ENCODE measurements at places on chromosomes 6 and 20.

- no peak for DNase-seq
These were observed 6.4 kb upstream of the MDGA1 start for GRCh38 chr6:37704066-37704465.

DNA sequence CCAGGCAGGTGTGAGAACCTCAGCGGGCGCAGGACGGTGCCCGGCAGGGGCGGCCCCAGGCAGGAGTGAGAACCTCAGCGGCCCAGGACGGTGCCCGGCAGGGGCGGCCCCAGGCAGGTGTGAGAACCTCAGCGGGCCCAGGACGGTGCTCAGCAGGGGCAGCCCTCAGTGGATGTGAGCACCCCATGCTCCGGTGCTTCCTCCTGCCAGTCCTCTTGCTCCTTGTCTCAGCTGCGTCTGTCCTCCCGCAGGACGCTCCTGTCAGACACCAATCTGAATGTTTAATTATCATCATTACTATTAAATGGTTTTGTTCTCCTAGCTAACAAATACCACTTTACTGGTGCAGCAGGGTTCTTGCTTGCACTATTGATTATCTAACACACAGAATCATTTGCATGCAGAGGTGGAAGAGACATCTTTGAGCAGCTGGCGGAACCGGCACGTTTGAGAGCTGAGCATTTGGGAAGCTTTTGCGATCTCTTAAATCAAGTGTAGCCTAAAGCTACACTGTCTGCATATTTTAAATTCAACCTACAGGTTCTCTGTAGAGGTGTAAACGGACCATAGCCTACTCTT is 39.4 kb upstream of the DACT2 start:
- no peak for DNase-seq

- DNase-seq, result no peak
These were observed 54.8 kb upstream of the CCDC167 start for GRCh38 chr6:37554480-37554819.

DNA sequence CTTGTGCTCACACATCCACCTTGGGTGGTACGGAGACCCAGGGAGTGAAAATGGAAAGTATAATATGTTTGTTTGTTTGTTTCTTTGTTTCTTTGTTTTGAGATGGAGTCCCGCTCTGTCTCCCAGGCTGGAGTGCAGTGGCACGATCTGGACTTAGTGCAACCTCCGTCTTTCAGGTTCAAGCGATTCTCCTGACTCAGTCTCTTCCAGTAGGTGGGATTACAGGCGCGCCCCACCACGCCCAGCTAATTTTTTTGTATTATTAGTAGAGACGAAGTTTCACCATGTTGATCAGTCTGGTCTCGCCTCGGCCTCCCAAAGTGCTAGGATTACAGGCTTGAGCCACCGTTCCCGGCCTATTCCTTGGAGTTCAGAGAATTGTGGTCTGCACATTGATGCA is 115.4 kb downstream of the TRIM27 start:
- no peak for DNase-seq

DNA sequence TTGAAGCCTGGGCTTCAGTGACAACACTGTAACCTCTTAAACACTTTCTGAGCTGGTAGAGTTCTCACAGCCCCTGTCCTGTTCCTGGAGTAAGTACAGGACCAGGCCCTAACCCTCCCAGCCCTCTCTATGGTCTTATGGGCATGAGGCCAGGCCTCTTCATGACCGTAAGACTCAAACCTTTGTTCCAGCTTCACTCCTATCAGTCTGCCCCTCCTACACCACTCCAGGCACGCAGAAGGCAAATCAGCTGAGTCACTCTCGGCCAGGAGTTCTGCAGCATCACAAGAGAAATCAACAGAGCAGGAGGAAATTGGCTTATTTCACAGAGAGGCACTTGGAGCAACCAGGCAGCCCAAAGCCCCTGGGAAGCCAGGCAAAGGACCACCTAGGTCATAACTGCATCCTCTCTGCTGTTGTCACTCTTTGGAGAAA is 25.3 kb upstream of the CHD6 start:
- DNase-seq, result no peak

GRCh38 chr6:142444881-142445301 is 143.1 kb downstream of the ADGRG6 start:
- DNase-seq, result no peak

DNA sequence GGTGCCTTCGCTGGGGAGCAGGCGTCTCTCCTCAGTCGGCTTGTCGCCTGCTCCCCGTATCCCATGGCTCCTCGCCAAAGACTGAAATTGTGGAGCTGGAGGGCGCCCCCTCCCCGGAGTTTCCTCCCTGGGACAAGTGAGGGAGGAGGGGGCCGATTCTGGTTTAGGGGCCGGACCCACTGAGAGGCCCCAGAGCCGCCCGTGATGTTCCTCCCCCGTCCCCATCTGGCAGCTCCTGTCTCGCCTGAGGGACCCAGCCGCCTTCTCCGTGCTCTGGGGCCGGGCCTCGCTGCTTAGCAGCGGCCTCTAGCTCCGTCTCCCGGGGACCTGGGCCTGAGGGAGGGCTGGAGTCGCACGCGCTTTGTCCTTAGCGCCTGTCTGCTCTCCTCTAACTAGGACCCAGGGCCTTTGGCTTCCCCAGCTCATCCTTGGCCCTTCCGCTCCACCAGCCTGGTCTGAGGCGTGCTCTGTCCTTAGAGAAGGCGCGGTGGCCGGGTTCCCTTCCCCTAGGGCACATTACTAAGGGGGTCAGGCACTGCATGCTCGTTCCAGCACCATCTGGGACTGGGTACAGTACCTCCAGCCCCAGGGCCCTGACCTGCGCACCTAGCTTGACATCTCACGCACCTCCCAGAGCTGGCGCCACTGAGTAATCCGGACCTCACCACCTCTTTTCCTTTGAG is 29.7 kb downstream of the SLC12A5 start:
- DNase-seq, result no peak

DNA sequence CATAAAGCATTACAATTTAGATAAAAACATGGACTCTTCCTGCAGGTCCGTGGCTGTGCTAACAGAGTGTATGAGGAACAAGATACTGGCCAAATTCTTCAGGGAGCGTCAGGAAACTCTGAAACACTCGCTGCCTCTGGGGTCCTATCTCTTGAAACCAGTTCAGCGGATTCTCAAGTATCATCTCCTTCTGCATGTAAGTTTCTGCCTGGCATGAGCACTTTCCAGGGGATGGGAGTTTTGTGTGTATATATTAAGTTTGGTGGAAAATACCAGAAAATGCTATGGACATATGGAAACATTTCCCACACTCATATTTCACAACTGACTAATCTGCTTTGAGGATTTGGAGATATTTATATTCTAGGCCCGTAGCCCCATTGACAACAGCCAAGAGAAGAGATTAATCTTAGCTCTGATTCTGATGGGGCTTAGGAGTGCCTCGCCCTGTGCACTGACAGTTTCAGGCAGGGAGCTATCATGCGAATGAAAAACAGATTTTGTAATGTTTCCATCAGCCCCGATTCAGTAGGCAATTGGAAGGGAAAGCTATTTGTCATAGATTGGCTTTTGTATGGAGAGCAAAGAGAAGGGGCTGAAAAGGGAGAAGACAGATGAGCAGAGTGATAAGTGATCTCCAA is 64.7 kb upstream of the MTHFD1L start:
- no peak for DNase-seq

- no peak for DNase-seq
These were observed 19.1 kb downstream of the TAB2 start for GRCh38 chr6:149336609-149336928.

DNA sequence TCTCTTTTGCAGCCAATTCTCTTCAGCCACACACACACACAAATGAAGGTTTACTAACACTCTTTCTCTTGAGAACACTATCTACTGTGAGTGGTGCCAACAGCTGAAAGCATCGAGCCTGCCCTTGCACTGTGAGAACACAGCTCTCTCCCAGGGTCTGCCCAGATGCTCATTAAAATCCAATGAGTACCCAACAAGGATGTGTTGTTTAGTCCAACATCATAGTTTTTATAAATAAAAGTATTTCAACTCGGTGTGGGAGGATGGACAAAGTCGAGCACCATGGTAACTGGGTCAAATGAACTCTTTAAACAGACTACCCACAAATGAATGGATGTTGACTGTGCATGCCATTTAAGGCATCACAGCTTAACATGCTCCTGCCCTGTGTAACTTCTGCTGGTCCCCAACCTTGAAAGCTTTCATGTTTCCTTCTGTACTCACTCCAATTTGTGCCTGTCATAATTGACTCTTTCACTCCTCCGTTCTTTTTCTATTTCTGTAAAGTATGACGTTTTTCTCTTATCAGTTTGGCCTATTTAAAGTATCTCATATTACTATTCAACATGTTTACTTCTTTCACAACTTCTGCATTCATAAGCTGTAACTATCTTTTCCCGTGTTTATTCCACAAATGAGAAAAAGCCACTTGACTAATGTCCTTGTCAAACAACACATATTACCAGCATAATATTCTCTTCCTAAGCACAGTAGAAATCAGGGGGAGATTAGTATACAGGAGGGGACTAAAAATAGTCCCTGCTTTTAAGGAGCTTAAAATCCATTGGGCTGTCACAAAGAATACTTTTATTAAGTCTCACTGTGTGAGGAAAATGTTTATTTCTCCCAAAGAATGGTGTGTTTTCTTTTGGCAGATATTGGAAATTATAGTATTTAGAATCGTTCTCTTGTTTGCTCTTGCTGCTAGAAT is 215.4 kb downstream of the RFPL4B start:
- DNase-seq, result no peak

DNA sequence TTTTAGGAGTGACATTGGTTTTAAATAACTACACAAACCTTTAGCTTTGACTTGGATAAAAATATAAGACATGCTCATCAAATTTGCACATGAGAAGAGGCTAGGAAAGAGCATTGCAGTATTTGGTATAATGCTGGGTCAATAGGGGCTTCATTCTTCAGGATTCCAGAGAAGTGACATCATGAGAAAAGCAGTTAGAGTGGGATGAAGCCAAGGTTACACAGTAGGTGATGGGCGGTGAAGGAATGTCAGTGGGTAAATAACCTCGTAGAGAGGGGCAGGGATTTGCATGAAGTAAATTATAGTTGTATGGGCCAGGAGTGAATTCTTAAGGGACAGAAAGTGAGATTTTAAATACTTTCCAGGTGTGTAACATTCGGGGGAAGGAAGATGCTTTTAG is 216.2 kb downstream of the RFPL4B start:
- DNase-seq, result no peak

DNA sequence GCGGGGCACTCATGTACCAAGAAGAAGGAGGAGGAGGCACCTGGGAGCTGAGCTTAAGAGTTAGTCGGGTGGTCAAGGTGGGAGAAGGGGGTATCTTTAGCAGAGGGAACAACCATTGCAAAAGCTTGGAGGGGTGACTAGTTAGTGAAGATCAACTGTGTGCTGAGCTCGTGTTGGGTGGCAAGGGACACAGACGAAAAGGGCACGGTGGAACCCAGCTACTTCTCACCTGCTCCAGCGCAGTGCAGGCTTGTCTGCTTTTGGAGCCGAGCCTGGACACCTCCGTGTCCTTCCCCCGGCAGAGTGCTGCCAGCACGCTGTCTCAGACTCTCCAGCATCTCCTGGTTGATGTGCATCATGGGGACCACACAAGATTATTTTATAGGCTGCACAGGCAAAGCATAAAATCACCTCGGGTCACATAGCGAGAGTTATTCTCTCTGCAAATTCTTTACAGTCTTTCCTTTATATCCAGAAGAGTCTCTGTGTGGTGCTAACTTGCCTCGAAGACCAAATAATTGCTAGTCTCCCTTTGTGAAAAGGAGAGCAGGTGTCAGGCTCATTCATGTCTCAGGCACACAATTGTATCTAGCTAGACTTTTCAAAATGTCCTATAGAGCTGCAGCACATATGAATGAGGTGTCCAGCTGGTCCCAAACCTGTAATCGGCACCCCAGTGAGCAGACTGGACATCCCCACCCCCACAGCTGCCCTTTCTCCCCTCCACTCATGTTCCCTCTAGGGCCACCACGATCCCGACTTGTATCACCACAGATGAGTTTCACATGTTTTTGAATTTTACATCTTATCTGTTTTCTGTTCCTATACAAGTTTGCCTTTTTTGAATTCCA is 123.4 kb downstream of the CEBPB start:
- no peak for DNase-seq

DNA sequence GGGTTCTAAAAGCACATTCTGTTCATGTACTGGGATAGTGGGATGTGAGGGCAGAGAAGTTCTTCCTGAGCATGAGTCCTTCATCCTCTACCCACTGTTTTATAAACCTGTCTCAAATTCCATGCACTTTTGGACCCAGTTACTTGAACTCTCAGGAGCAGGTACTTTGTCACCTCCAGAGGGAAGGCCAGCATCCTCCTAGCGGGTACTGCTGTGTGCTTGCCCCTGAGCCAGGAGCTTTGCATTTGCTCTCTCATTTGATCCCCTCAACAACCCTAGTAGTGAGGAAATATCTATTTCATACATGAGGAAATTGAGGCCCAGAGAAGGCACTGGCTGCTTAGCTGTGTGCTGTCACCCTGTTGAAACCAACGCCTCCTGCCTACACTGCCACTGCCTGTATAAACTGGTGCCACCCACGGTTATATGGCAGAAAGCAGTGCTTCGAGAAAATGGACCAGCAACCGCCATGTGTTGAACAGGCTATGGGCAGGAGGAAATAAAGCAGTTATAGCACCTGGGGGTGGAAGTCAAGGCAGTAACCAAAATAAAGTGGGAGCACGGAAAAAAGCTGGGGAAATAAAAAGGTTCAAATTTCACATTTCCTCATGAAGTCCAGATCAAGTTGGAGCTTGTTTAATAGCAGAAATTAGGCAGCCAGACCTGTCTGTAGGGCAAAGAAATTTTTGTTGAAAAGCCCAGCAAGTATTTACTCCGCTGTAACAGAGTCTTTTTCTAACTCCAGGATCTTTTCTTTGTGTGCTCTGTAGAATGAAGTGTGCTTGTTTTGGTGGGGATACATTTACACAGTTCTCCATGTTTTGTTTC is 38.0 kb downstream of the KLHL31 start:
- no peak for DNase-seq

DNA sequence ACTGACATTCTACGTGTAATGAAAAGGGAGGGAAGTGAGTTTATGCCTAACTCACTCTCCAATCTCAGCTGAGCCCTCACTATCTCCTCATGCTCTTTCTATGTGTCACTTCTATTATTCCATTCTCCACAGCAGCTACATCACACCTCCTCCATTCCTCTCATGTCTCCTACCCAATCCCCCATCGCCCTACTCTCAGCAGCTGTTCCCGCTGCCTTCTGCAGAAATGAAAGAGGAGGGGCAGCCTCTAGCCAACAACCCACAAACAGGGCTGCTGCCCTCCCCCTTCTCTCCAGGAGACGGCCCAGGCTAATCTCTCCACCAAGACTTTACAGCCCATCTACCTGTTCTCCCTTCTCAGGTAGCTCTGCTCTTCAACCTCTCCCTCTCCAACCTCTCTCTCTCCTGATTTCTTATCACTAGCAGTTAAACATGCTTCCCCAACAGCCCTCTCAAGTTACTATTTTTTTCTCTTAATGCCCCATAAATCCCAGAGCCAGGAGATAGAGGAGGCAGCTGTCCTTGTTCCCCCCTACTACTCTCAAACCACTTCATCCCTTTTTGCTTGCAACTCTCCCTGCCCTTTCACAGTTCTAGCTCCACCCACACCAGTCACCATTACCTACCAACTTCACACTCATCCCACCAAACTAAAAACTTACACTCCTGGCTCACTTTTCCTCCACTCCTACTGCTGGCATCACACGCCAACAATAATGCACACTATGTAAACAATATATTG is 136.5 kb downstream of the BTBD9 start:
- no peak for DNase-seq

- no peak for DNase-seq
These were observed 7.4 kb upstream of the BPIFA3 start for GRCh38 chr20:33209789-33210188.

All from cortex of kidney (tissue), 1 donor.